ENCODE measurements at places on chromosomes 16 and 17. TPM values are rescaled to one million over a fixed set of nuclear protein-coding genes. Genes with fewer than 3 reads are reported as not detected.

The MT1F gene
- total RNA-seq = 4.2 TPM

The TPSB2 gene
- 4.0 TPM for total RNA-seq

The TTYH2 gene
- 2.3 TPM for total RNA-seq

The SLC12A3 gene
- not detected for total RNA-seq

The CCL13 gene
- 1.4 TPM for total RNA-seq

The SLC9A5 gene
- total RNA-seq = not detected

The CCL14 gene
- 2.7 TPM for total RNA-seq

The DOC2B gene
- 36.5 TPM for total RNA-seq

The PMP22 gene
- total RNA-seq = 102 TPM

The VAT1L gene
- total RNA-seq = not detected

The RAB26 gene
- 0.26 TPM for total RNA-seq

The GRIN2A gene
- total RNA-seq = 0.40 TPM

The PRSS36 gene
- 0.79 TPM for total RNA-seq

The CCL16 gene
- not detected for total RNA-seq

The KNOP1 gene
- total RNA-seq = 9.0 TPM

The EVPL gene
- total RNA-seq = 224 TPM

The CIAO2B gene
- 124 TPM for total RNA-seq

The NPIPB6 gene
- 0.21 TPM for total RNA-seq

The SOST gene
- total RNA-seq = not detected

The ORC6 gene
- 10.8 TPM for total RNA-seq

The SEZ6 gene
- not detected for total RNA-seq

The FN3KRP gene
- total RNA-seq = 13.5 TPM

The ARHGAP44 gene
- total RNA-seq = 0.61 TPM

The SKAP1 gene
- 5.1 TPM for total RNA-seq

The CA7 gene
- not detected for total RNA-seq

The TEKT1 gene
- total RNA-seq = not detected

The KRTAP9-8 gene
- not detected for total RNA-seq

The HOXB6 gene
- total RNA-seq = 1.3 TPM

The SLC5A10 gene
- 0.76 TPM for total RNA-seq

The COX6A2 gene
- not detected for total RNA-seq

The AANAT gene
- total RNA-seq = not detected

The RAD51C gene
- 11.6 TPM for total RNA-seq

The COPZ2 gene
- 7.4 TPM for total RNA-seq

The HYDIN gene
- total RNA-seq = not detected

The DYNLRB2 gene
- total RNA-seq = not detected

The ABCC11 gene
- 0.57 TPM for total RNA-seq

The SLFN12 gene
- 3.4 TPM for total RNA-seq

The FOXF1 gene
- total RNA-seq = 3.9 TPM

The ZFP3 gene
- 2.1 TPM for total RNA-seq

The TEKT3 gene
- not detected for total RNA-seq

The SGSH gene
- total RNA-seq = 10.1 TPM

The PGAP6 gene
- total RNA-seq = 31.7 TPM

The CCL3 gene
- total RNA-seq = not detected

The ABCC3 gene
- 19.6 TPM for total RNA-seq

The SPNS1 gene
- total RNA-seq = 15.3 TPM
